ENCODE measurements at places on chromosomes 6 and 20. TPM values are rescaled to one million over a fixed set of nuclear protein-coding genes. Genes with fewer than 3 reads are reported as not detected.

GABRR1 gene
- total RNA-seq = not detected

CDH22 gene
- 2.3 TPM for total RNA-seq

SLC26A8 gene
- total RNA-seq = not detected

- DNase-seq = peak; percentile 79
These were observed 237.5 kb upstream of the TAB2 start for GRCh38 chr6:149079911-149080491.

DNA sequence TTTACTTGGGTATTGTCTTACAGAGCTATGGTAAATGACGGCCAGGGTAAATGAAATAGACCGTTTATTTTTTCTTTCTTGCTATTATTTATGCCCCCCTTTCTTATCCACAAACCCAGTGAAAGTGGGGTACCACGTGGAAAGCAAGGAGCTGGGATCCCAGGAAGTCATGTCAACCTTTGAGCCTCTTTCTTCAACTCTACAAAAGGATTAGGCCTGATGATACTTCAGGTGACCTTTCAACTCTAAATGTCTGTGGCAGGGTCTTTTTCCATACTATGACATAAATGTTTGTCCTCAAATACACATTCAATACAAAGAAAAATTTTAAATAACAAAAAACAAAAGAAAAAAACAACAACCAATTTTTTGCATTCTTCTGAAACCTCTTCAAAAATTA lies 291.4 kb downstream of the ADGB start:
- no peak for DNase-seq

DNA sequence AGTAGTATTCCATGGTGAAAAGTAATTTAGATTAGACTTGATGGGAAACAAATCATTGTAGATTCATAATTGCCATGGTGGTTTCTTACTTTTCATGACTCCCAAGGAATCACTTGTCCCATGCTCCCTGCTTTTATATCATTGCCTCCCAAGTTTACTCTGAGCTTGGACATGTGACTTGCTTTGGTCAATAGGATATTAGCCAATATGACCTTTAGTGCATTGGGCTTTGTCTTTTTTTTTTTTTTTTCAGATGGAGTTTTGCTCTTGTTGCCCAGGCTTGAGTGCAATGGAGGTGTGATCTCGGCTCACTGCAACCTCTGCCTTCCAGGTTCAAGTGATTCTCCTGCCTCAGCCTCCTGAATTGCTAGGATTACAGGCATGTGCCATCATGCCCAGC lies 15.5 kb upstream of the SMAP1 start:
- no peak for DNase-seq

GRCh38 chr6:84528201-84528600 lies 236.2 kb downstream of the TBX18 start:
- DNase-seq = no peak

DNA sequence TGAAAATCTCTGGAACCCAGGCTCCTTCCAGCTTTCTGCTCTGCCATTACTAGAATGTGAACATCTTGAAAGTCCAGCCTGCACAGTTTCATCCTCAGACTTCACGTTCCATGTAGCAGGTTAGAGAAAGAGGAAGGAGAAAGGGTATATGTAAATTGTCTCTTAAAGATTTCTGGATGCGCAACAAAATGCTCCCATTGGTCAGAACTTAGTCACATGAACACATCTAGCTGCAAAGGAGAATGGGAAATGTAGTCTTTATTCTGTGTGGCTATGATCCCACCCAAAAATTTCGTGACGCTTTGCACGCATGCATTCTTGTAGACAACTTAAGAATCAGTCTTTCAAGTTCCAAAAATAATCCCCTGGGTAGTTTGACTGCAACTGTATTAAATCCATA lies 46.4 kb upstream of the CHD6 start:
- DNase-seq = no peak

DNA sequence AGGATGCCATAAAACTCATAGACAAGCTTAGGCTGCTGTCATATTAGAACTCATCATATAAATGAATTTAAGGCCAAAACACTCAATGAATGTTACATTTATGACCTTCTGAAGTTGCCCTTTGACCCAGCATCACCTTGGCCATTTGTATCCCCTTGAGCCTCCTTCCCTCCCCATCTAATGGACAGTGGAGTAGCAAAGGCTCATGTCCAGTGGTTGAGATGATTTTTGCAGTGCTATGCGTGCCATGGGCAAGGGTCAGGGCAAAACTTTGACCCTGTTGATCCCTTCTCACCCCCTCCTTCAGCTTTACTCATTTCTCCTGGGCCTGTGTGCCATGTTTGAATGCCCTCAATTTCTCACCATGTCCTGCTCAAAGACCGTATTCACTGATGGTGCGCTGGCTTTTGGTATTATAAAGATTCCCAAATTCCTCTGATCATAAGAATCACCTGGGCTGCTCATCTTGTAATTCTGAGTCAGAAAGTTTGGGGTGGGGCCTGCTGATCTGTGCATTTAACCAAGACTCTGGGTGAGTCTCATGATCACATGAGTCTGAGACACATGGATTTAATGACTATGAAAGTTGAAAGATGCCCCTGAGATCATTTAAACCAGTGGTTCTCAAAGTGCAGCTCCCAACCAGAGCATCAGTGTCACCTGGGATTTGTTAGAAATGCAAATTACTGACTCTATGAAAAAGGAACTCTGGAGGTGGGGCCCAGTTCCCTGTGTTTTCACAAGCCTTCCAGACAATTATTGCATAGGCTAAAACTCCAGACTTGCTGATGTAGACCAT lies 57.5 kb upstream of the IL20RA start:
- no peak for DNase-seq

GRCh38 chr6:47096211-47096895 lies 54.2 kb upstream of the ADGRF1 start:
- no peak for DNase-seq

GRCh38 chr6:148383658-148384368 lies 41.2 kb downstream of the SASH1 start:
- no peak for DNase-seq

GRCh38 chr20:11807054-11808048 lies 110.3 kb upstream of the BTBD3 start:
- no peak for DNase-seq

DNA sequence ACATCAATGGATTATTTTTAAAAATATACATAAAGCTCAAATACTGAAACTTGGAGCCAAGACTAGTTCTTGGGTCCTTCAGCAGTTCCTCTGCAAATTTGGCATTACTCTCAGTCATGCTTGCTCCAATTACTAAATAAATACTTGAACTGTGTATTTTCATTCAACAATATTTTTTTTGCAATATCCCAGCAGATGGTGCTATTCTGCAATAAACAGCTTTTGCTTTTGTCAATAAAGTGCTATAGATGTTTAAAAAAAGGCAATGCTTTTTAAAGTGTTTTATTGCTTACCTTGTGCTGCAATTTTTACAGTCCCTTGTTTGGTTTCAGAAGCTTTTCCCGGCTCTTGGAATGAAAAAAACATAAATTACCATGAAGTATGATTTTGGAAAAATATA lies 243.4 kb downstream of the TRDN start:
- no peak for DNase-seq

SCRT2 gene
- not detected for total RNA-seq

- DNase-seq = no peak
These were observed 147.0 kb downstream of the CDH26 start for GRCh38 chr20:60104993-60105803.

DNA sequence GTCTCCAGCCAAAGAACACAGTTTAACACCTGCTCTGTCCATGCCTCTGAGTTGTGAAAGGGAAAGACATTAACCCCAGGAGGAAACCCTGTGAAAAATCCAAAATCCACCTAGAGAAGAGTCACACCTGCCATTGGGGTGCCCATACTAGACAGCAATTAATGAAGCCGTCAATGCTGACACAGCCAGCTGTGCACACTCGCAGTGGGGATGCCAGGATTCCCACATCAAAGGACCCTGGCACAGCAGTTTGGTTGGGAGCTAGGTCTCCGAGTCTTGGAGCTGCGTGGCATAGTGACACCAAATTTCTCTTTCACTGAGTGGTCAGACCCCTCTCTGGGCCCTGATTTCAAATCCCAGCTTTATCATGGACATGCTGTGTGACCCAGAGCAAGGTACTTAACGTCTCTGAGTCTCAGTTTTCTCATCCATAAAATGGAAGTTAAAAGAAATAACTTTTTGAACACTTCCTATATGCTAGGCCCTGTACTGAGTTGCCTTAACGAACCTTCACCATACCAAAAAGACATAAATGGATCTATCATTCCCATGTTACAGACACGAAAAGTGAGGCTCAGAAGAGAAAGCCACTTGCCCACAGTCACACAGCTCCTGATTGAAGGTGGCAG lies 30.8 kb downstream of the BPIFB1 start:
- no peak for DNase-seq

- peak; percentile 52 for DNase-seq
These were observed 23.2 kb downstream of the RBCK1 start for GRCh38 chr20:431012-431904.

GRCh38 chr6:108768166-108768555 lies 80.1 kb upstream of the ARMC2 start:
- DNase-seq = no peak

DNA sequence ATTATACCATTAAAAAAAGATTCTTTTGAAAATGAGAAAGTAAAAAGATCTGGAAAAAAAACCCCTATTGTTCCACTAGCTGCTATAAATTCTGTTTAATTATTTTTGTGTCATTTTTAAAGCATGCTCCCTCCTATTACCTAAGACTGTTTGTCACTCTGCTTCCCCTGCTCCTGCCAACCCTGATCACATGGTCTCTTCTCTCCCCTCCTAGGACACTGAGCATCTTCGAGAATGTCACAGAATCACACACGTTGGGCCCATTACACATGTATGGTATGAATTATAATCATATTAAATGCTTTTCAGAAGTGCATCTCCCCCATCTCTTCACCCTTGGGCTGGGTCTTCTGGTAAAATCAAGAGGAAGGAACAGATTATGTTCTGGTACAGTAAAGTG lies 6.2 kb downstream of the SNAP91 start:
- no peak for DNase-seq

SEMG1 gene
- total RNA-seq = not detected

LGSN gene
- not detected for total RNA-seq

FAM83C gene
- total RNA-seq = not detected

- peak; percentile 62 for DNase-seq
These were observed 11.9 kb downstream of the SULF2 start for GRCh38 chr20:47773371-47773786.

- no peak for DNase-seq
These were observed 160.2 kb downstream of the GMPR start for GRCh38 chr6:16398587-16398986.

CCN5 gene
- total RNA-seq = 19.5 TPM

SSTR4 gene
- total RNA-seq = not detected

- peak; percentile 96 for DNase-seq
These were observed 1.2 kb upstream of the MAFB start for GRCh38 chr20:40689943-40690835.

- DNase-seq = no peak
These were observed 229.9 kb upstream of the STXBP5 start for GRCh38 chr6:146974351-146974750.

ZNF831 gene
- 0.17 TPM for total RNA-seq

SLC17A4 gene
- not detected for total RNA-seq

DNA sequence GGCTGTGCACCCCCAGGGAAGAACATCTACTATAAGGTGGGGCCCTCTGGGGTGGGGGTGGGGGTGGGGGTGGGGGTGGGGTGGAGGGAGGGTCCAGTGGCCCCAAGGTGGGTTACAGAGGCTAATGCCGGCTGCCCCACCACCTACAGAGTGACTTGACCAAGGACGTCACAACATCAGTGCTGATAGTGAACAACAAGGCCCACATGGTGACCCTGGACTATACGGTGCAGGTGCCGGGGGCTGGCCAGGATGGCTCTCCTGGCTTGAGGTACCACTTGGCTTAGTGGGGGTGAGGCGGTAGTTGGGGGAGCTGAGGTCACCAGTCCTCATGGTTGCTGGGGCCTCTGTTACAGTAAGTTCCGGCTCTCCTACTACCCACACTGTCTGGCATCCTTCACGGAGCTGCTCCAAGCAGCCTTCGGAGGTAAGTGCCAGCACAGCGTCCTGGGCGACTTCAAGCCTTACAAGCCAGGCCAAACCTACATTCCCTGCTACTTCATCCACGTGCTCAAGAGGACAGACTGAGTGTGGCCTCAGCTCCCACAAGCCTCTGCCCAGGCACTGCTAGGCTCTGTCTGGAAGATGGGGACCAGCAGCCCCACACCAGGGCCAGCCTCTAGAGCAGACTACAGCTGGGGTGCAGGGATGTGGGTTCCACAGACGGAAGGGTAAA lies 2.8 kb downstream of the GNMT start:
- DNase-seq = no peak

RIN2 gene
- total RNA-seq = 64.0 TPM

PM20D2 gene
- 11.8 TPM for total RNA-seq

BTN1A1 gene
- total RNA-seq = not detected

SERINC3 gene
- total RNA-seq = 89.9 TPM

MUCL3 gene
- not detected for total RNA-seq

DNA sequence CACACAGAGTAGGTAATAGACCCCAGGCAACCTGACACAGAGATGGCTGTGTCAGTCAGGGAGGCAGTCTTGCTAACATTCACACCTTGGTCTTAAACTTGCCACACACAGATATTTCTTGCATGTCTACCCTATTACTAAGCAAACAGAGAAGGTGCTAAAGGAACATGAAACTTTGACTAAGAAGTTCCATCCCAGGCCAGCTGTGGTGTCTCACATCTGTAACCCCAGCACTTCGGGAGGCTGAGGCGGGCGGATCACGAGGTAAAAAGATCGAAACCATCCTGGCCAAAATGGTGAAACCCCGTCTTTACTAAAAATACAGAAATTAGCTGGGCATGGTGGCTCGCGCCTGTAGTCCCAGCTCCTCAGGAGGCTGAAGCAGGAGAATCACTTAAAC lies 222.4 kb upstream of the JARID2 start:
- no peak for DNase-seq

GRCh38 chr20:44601801-44602204 lies 19.4 kb downstream of the PKIG start:
- peak; percentile 82 for DNase-seq

- DNase-seq = no peak
These were observed 1.8 kb downstream of the SLA2 start for GRCh38 chr20:36644032-36644705.

DNA sequence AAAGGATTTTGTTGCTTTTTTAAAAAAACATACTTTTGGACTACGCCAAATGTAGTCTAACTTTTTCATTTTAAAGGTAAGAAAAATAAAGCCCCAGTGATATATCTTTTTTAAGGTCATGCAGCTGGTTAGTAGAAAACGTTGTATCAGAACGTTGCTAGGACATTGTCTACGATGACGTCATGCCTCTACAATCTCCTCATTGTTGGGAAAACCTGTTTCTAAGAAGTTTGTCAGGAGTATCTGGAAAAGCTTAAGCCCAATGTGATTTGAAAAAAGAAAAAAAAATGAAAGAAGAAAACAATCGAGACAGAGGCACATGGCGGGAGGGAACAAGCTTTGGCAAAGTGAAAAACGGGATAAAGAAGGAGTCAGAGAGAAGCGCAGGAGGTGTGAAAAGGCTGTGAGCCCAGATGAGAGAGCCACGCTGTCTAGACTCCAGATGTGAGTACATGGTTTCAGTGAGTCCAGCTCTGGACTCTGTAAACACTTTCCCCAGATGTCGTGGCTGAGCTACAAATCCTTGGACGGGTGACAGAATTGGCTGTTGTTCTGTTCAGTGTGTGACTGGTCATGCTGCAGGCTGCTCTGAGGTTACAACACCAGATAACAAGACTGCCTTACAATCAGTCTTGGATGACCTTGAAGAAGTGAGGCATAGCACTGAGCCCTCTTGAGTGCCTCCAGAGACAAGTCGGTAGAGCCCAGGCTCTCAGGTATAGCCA lies 656.7 kb upstream of the ID4 start:
- DNase-seq = peak; percentile 57

ADGRF1 gene
- not detected for total RNA-seq

RWDD2A gene
- 2.8 TPM for total RNA-seq
